ENCODE measurements at places on chromosomes 13 and 19.

- no peak for DNase-seq
Measured at GRCh38 chr13:30107521-30108136, 199.7 kb downstream of the KATNAL1 start.

DNA sequence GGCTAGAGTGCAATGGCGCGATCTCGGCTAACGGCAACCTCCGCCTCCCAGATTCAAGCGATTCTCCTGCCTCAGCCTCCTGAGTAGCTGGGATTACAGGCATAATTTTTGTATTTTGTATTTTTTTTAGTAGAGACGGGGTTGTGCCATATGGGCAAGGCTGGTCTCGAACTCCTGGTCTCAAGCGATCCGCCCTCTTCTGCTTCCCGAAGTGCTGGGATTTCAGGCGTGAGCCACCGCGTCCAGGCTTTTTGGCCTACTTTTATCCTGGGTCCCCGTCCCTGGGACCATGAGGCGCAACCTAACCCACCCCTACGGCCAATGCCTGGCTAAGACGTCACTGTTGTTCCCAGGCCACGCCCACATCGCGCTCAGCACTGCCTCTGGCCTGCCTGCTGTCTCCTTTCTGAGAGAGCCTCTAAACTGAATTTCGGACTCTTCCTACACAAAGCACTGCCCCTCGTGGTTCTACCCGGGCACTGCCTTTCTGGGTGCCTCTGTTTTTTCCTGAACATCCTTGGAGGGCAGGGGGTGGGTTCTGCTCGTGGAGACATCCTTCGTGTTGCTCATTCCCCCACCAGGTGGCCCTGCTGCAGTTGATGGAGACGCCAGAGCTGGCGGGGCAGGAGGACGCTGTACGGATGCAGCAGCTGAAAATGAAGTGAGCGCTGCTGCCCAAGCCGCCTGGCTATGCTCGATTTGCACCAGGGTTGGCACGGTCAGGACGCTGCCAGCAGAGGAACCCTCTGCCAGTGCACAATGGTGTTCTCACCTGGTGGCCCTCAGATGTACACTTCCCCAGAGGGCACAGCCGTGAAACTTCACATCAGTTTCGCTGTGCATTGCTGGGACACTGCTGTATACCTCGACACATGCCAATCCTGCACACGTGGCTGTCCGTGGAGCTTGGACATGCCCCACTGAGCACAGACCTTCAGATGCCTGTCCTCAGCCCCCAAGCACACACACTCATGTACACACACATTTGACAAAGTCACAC, 2.0 kb downstream of the REX1BD start:
- no peak for DNase-seq

DNA sequence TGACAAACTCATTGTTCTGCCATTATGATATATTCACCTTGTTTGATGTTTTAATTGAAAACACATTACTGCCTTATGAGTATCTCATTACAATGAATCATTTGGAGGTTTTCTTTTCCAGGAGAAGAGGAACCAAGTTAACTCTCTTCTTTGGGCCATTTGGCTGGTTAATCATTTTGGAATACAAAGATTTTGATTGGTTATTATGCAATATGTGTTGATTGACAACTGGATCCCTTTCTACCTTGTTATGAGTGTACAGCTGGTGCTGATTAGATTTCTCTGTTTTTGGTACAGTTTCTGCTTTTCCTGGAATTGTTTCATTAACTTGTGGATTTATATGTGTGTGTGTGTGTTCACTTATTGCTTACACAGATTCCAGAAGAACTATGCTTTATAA, 49.2 kb upstream of the RGCC start:
- no peak for DNase-seq

- no peak for DNase-seq
Measured at GRCh38 chr13:111099290-111099689, 15.8 kb upstream of the ARHGEF7 start.

- DNase-seq: no peak
Measured at GRCh38 chr13:45828256-45828968, 23.1 kb downstream of the SIAH3 start.

- DNase-seq: no peak
Measured at GRCh38 chr13:100528353-100528752, 60.2 kb downstream of the GGACT start.

- DNase-seq: no peak
Measured at GRCh38 chr13:78045916-78046315, 127.3 kb upstream of the EDNRB start.

DNA sequence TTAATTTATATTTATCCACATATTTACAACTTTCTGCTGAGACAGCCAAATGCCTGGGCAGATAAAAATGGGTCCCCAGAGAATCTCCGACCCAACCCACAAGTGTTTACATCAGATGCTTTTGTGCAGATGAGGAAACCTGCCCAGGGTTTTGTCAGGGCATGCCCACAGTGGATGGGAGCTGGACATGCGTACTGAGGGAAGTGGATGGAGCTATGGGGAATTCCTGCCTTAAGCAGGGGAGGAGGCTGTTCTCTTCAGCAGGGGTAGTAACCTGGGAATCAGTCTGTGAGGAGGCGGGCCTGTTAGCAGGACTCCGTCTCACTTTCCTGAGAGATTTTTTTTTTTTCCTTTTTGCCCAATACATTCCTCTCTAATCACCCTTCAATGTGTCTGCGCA, 122.9 kb downstream of the RFC3 start:
- no peak for DNase-seq

DNA sequence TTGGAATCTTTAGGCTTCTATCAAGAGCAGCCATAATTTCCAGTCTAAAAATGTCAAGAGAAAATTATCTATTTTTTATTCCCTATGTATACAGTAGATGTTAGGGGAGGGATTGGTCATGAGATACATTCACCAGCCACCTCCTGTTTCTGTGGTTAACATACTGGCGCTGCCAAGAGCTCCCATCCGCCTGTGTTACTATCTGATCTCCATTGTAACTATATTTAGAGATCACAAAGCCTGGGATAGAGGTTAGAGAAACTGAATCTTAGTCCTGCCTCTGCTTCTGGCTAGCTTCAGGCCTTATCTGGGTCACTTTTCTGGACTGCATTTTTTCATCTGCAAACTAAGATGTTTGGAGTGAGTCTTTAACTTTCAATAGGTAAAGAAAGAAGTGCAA, 46.3 kb downstream of the POLR1D start:
- DNase-seq: no peak

DNA sequence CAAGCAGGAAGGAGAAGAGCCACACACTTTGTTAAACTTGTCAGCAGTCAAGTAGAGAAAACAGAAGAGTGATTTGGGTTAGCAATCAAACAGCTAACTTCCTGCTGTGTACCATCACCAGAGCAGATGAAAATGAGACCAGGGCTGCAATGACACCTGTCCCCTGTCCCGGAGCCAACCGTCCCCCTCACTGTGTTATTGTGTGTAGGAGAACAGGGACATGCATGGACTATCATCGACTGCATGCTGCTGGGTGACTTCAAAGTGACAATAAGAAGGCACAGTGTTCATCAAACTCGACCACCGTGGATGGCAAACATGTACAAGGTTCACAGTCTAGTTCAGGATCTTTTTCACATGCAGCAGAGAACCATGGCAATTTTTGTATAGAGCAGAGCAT, 94.0 kb upstream of the SLC15A1 start:
- DNase-seq: no peak

DNA sequence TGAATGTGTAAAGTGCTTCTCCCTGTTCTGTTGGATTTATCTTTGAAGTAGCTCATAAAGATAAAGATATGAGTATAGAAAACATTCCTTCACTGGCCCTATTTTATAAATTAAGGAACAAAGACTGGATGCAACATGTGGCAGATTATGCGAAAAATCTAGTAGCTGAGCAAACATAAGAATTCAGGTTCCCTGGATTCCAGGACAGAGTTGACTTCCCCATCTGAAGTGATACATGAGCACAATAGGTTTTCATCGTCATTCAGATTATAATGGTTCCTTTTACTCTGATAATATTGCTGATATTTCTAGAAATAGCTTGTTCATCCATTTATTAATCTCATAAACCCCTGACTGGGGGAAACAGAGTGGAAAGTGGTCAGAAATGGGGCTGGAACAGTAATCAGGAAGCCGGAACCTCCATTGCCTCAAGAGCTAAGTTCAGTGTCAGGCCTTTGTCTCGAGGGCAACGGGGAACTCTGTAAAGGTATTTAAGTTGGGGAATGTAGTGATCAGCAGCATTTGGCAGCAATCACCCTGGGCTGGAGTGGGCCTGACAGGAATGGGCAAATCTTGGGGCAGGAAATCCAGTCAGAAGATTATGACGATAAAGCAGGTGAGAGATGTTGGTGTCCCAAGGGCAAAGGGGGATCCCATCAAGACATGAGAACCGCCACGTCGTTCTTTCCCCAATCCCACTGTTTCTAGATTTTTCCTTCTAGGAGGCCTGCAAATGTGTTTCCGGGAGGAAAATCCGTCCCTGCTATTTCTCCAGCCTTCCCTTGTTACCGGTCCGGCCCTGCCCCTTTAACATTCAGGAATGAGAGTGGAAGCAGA, 232.5 kb upstream of the SERP2 start:
- DNase-seq: no peak

DNA sequence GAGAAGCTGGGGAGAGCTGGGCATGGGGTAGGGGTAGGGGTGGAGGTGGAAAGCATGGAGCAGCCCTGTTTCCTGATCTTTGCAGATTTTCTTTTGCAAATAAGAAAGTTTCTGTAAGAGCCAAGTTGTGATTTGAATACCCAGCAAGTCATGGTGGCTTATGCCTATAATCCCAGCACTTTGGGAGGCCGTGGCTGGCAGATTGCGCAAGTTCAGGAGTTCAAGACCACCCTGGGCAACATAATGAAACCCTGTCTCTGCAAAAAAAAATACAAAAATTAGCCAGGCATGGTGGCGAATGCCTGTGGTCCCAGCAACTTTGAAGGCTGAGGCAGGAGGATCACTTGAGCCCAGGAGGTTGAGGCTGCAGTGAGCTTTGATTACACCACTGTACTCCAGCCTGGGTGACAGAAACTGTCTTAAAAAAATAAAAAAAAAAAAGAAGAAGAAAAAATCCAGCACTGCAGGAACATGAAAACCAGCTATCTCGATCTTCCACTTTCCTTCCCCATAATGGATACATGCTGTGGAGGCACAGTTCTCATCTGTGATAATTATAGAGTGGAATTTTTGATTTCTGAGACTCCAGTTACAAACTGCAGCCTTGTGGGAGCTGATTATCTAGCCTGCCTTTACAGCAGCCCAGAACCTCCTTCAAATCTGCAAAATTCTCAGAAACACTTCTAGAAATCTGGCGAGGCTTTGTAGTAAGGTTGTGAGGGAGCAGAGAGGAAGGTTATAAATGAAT, 12.1 kb upstream of the TEX26 start:
- DNase-seq: no peak

- DNase-seq: no peak
Measured at GRCh38 chr19:6150289-6150688, 14.8 kb downstream of the ACSBG2 start.

GRCh38 chr13:110208116-110208515, 98.8 kb downstream of the COL4A1 start:
- no peak for DNase-seq

GRCh38 chr13:43805071-43805468, 18.3 kb upstream of the ENOX1 start:
- no peak for DNase-seq
